Femur (tissue), 1 donor: ENCODE measurements at places on chromosomes 5 and 9.

- DNase-seq = no peak
Observed at GRCh38 chr5:111935835-111936234, 178.8 kb upstream of the NREP start.

- DNase-seq = no peak
Observed at GRCh38 chr9:115845648-115846312, 307.8 kb upstream of the PAPPA start.

- DNase-seq = no peak
Observed at GRCh38 chr9:16071400-16071799, 518.6 kb downstream of the CCDC171 start.

- DNase-seq = no peak
Observed at GRCh38 chr5:173835131-173835530, 53.0 kb upstream of the CPEB4 start.

GRCh38 chr5:59773294-59773693 lies 120.2 kb downstream of the PDE4D start:
- no peak for DNase-seq

GRCh38 chr5:321230-321725 lies at the start of gene AHRR:
AHRR (plus strand) TSS chr5:321714; CDS start chr5:343903, 22,189 bp downstream.
- DNase-seq = no peak

DNA sequence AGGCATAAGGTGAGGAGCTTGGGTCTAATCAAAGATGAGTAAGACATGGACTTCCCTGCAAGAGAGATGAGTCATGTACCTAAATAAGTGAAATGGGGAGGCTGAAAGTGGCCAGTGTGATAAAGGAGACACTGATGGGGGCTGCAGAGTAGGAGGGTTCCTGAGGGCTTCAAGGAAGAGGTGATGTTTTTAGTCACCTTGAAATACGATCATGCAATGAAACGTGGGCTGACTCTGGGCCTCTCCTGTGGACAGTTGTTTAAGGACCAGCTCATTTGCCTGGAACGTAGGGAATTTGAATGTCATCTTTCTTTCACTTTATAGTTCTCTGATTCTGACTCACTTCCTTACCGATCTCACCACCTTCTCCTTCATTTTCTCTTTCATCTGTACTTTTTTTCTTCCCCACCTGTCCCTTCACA lies 49.6 kb upstream of the CPLX2 start:
- DNase-seq = no peak

DNA sequence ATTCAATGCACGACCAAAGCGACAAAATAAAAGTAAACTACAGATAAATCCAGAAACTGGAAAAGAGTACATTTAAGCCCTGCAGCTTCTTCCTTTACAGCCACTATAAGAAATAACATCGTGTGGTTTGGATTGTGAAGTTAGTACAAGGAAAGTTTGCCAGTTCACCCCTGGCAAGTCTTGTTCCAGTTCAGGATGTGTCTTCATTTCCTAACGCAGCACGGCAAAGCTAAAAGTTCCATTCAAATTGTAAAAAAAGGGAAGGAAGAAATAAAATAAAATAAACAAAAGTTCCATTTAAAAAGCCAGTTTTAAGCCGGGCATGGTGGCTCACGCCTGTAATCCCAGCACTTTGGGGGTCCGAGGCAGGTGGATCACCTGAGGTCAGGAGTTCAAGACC lies 83.3 kb upstream of the RETREG1 start:
- no peak for DNase-seq

- no peak for DNase-seq
Observed at GRCh38 chr5:98975682-98976407, 47.0 kb upstream of the CHD1 start.

- no peak for DNase-seq
Observed at GRCh38 chr9:97559111-97559514, 57.6 kb downstream of the TMOD1 start.

- no peak for DNase-seq
Observed at GRCh38 chr5:96927008-96927407, 8.9 kb upstream of the LNPEP start.

- no peak for DNase-seq
Observed at GRCh38 chr5:73732045-73732444, 106.0 kb downstream of the ARHGEF28 start.

DNA sequence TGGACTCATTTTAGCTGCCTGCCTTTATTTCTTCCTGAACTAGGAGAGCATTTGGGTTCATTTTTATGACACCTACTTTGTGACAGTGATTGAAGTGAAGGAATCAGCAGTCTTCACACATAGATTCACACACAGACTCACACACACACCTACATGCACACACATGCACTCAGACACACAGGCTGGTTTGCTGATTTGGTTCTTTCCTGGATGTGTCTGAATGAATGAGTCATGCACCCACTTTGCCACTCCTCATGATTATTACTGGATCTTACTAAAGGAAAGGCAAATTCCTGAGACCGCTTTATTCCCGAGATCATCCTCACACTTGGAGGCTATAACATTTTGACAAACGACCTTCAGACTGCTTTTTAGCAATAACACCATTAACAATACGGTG lies 529.5 kb downstream of the AGTPBP1 start:
- no peak for DNase-seq

DNA sequence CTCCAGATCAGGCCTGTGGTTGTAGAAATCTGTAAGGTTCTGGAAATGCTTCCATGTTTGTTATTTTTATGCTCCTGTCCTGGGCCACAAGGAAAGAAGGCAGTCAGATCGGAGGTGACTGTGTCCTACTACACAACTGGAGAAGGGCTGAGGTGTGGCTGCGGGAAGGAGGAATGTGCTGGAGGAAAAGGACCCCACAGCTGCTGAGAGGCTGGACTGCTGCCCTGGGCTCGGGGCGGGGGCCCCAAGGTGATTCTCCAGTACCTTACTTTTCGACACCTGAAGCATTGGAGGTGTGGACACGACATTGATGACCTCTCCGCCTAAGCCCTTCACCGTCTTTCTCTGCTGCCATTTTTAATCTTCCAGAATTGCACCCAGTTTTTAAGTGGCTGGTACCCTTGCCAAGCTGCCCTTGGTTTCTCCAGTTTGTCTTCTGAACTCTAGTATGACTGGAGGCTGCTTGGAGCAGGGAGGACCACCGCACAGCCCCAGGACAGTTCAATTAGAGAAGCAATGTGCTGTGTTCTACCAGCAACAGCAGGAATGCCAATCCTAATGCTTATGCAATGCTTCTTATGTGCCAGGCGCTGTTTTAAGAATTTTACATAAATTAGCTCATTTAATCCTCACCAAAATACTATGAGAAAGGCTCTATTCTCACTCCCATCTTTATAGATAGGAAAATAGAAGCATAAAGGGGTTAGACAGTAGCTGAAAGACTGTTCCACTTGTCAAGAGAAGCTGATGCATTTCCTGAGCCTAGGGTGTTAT lies 13.5 kb upstream of the ANKRD33B start:
- DNase-seq = no peak

GRCh38 chr9:70060148-70060882 lies 16.7 kb downstream of the MAMDC2 start:
- no peak for DNase-seq
